ENCODE measurements at places on chromosomes 2 and 18. TPM values are rescaled to one million over a fixed set of nuclear protein-coding genes. Genes with fewer than 3 reads are reported as not detected.
A peak's percentile ranks its signal among the peaks of the same experiment; 100 is the strongest.

GPR35 gene
- 0.41 TPM for total RNA-seq

ANXA4 gene
- 2.4 TPM for total RNA-seq

- DNase-seq, result no peak
Measured at GRCh38 chr2:122447237-122447636, 691.8 kb downstream of the TSN start.

SPR gene
- 1.6 TPM for total RNA-seq

DNA sequence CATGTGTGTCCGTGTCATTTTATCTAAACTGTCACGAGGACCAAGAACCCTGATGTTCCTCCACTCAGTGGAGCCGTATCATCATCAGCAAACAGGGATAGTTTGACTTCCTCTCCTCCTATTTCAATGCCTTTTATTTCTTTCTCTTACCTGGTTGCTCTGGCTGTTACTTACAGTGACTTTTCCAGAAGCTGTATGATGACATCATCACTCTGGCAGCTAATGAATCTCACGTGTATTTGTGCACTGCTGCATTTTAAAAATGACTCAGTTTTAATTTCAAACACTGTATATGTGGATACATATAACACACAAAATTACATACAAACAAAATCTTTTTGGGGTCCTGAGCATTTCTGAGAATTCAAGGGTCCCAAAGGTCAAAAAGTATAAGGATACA is 481.4 kb downstream of the CDH2 start:
- DNase-seq, result no peak

DNA sequence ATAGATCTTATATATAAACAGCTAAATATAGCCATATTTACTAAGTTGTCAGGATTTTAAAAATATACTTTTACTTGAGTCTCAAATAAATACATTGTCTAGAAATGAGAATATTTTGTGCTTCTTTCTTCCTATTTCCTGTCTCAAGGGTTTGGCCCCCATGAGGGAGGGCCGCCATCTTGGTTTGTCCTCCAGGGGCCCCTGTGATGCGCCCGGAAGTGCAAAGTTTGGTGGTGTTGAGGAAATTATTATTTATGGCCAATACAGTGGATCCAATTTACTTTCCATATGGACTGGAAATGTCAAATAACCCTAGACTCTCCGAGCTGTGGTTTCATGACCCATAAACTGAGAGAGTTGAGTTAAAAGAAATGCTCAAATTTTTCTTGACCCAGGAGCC is 104.7 kb upstream of the OTOS start:
- no peak for DNase-seq

DNA sequence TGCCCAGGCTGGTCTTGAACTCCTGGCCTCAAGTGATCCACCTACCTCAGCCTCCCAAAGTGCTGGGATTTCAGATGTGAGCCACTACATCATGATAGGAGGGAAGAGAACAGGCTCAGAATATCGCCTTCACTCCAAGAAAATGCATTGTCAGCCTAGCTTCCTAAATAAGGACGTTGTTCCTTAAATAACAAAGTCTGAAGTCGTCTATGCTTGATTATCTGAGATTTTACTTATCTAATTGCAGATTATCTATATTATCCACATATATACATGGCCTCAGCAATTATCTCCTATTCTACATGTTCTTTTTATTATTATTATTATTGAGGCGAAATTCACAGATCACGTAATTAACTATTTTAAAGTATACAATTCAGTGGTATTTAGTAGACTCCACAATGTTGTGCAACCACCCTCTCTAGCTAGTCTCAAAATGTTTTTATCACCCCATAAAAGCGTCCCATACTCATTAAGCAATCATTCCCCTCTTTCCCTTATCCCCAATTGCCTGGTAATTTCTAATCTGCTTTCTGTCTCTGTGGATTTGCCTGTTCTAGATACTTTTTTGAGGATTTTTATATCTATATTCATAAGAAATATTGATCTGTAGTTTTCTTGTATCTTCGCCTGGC is 95.1 kb upstream of the RFX8 start:
- no peak for DNase-seq

DNA sequence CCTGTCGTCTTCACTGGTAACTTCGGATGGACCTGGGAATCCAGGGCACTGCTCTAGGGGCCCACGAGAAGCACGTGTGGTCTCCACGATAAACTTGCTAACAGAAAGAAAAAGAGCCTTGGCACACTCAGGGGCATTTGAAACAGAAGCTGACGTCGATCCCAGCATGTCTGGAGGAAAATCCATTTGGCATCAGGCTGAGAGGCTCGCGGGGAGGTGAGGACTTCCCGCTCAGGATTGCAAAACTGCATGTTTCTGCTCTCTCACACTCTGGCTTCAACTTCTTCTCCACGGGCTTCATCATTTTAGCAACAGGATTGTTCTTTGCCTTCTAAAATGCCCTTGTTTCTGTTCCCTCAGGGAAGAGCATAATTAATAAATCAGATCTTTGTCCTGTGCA is 181.7 kb upstream of the COPS8 start:
- DNase-seq, result no peak

GRCh38 chr2:25894135-25894830 is 16.0 kb upstream of the ASXL2 start:
- no peak for DNase-seq

GRCh38 chr2:127852388-127852787 is 5.6 kb downstream of the POLR2D start:
- no peak for DNase-seq

GRCh38 chr18:10518595-10519255 is 7.1 kb upstream of the NAPG start:
- peak; percentile 68 for DNase-seq

KLHL41 gene
- 4.1 TPM for total RNA-seq

GRCh38 chr2:39243469-39244123 is at the start of gene CDKL4:
TSS of gene CDKL4 (minus strand) at chr2:39243970.
- DNase-seq, result no peak

DNA sequence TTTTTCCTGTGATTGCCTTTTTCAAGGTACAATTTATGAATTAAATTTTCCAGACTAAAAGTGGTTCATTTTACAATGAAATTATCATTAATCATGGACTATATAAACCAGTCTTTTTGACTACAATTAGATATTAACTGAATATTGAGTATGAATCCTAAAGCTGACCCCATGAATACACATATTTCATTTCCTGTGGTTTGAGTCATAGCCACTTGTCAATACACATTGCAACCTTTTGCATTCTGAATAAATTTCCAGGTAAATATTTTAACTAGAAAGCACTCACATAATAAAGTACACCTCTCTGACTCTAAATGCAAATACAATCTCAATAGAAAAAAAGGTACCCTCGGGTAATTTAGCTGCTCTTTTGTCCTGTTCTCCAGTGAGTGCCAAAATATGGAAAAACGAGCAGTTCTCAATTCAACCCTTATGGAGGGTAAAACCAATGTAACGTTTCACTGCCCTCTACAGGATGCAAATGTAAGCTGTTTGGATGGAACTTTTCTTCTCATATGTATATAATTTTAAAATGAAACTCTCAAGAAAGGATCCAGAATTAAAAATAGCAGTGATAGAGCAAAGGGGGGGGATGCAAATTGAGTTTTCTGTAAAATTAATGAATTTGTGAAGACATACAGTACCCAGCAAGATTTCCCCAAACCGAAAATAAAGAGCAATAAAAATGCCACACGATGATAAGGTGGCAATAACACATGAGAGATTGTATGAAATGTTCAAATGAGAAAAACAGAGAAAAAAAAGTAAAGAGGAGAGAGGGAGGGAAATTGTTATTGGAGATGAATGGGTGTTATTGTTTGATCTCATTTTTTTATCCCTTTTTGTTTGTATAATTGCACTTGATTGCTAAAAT is 1795.7 kb upstream of the PIK3C3 start:
- peak; percentile 3 for DNase-seq

DNA sequence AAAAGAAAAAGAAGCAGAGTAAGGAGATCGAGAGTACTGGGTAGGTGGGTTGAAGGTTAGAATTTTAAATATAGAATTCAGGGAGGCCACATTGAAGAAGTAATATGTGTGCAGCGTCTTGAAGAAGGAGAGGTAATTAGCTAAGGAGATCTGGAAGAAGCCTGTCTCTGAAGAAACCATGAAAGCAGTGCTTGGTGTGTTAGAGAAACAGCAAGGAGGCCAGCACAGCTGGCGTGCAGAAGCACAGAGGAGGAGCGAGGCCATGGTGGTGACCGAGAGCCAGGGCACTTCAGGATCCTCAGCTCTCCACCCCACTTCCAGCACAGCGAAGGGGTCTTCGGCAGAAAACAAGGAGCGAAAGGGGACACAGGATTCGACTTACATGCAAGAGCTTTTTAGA is 305.8 kb downstream of the STK39 start:
- DNase-seq, result no peak

DNA sequence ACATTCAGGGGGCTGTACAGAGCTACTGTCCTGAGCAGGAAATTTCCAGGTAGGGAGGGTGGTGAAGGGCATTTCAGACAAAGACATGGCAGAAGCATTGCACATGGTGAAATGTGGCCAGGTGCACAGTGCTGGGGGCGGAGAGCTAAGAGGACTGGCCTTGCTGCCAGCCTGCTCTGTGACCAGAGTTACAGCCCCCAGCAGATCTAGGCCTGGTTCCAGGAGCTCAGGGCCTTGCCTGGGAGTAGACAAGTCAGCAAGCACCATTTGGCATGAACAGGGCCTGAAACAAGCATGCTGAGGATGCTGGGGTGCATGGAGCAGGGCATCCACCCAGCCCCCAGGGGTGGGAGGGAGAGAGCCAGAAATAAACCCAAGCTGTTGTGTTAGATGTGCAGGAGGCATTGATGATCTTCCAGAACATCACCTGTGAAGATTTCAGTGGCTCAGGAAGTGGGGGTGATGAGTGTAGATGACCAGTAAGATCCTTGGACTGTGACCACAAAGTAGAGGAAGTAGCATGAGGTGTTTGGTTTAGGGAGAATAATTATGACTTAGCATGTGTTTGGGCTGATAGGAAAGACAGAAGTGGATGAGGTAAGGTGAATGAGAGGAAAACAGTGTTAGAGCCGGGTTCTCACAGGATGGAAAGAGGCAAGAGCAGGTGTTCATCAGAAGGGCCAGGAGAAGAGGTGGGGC is 61.1 kb downstream of the COA5 start:
- DNase-seq, result no peak

DNA sequence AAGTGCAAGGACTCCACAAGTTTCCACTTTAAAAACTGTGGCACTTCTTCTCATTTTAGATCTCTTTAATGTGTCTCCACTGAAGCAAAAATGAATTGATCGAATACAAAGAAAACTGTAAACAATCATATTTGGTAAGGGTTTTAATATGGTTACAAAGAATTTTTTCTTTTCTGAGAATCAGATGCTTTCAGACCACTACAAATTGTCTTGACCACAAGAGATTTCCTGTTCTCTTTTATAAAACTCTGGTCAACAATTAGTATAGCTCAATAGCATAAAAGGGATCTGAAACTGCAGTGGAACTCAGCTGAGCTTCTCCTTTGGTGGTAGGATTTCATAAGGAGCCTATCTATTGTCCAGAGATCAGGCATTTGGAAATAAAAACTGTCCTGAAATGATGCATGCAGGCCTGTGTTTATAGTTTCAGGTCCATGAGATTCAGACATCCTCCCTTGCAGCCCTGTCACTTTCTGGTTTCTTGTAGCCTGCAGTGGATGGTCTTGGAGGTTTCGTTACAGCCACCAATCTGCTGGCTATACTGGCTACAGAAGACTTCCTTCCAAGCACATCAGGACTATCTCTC is 120.0 kb downstream of the DOCK10 start:
- DNase-seq, result no peak

BCS1L gene
- 28.9 TPM for total RNA-seq

GRCh38 chr2:134230885-134231284 is 23.0 kb upstream of the MGAT5 start:
- no peak for DNase-seq

TRIM43 gene
- total RNA-seq, result not detected

DNA sequence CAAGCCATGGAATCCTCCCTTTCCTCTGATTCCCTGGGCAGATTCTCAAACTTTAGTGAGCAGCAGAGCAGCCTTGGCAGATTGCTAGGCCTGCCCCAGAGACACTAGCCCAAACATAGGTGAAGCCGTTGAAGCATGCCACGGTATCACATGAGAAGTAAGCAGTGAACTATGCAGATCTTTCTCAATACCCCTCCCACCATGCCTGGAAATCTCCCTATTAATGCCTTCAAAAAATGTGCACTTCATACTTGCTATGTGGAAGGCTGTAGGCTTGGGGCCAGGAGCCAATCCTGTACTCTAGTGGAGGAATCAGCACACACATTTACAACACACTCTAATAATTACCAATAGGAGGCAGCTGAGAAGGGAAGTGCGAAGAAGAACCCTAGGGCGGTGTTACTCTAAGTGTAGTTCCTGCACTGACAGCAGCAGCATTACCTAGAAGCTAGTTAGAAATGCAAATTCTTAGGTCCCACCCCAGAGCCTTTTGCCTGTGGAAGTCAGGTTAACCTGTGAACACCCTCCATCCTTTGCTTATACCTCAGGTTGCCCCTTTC is 305.1 kb upstream of the SPRED2 start:
- DNase-seq, result no peak

GRCh38 chr2:28382755-28383154 is 9.9 kb upstream of the FOSL2 start:
- no peak for DNase-seq

- no peak for DNase-seq
Measured at GRCh38 chr18:75200605-75201280, 8.2 kb downstream of the PTGR3 start.

DNA sequence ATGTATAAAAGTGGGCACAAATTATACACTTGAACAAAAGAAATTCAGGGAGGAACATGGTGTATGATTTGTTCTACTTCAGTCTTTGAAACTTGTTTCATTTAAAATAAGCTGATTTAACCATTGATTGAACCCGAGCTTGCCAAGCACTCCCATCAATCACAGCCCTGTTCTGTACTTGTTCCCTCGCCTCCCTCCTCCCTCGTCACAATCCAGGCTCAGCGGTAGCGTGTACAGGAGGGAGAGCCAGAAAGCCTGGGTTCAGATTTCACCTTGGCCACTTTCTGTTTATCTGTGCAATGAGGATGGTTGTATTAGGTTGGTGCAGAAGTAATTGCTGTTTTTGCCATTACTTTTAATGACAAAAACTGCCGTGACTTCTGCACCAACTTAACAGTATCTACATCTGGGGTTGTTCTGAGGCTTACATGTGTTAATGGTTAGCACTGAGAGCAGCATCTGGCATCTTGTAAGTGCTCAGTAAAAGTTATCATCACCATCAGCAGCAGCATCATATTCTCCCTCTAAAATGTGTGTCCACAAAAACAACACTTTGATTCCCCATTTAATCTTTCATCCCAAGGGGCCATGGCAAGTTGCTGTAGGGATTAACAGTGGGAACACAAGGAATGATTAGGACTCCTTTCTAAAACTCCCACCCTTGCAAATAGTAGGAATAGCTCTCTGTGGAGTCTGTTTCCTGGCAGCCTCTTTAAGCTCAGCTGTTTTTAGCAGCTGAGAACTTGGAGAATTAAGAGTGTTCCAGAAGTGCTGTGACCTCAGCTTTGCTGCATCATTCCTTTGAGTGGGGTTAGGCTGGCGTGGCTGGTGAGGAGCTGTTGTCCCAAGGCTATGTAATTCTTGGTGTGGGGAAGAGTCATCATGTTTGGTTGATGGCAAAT is 4.7 kb downstream of the DPYSL5 start:
- DNase-seq, result no peak

- DNase-seq, result no peak
Measured at GRCh38 chr2:200307724-200308545, 1.4 kb downstream of the SPATS2L start.

GALNT13 gene
- 18.8 TPM for total RNA-seq

FAM124B gene
- total RNA-seq, result 8.2 TPM
